Right ventricle myocardium superior (tissue), 1 donor: ENCODE measurements at places on chromosomes 4 and X. TPM values are rescaled to one million over a fixed set of nuclear protein-coding genes. Genes with fewer than 3 reads are reported as not detected.

Gene ATG4A
- 18.0 TPM for total RNA-seq

Gene CFAP47
- total RNA-seq, result not detected

Gene CXCR3
- 0.22 TPM for total RNA-seq

Gene TEX13B
- not detected for total RNA-seq

Gene P2RY8
- total RNA-seq, result 1.6 TPM

Gene INTS12
- 21.0 TPM for total RNA-seq
